Left renal cortex interstitium (tissue), 4 donors: ENCODE measurements at places on chromosomes 13 and 19. TPM values are rescaled to one million over a fixed set of nuclear protein-coding genes. Genes with fewer than 3 reads are reported as not detected.

The PTBP1 gene
- polyA plus RNA-seq, result 344 TPM

DNA sequence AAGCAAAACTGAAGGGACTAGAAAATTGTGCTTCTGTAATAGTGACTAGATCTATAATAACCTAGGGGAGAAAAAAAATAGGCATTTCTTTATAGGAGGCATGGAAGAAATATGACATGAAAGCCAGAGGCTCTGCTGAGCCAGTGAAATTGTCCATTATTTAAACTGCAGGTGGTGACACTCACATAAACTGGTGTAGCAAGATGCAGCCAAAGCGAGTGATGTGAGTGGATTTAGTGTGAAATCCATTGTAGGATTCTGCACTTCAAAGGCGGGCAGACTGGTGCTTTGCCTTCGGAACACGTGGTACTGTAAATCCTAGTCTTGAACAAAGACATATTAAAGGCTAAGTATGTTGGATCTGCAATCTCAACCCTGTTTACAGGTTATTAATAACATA is 361.9 kb downstream of the TBC1D4 start:
- DNase-seq, result no peak

- DNase-seq, result no peak
Observed at GRCh38 chr13:36157480-36157879, 26.3 kb upstream of the DCLK1 start.

- DNase-seq, result no peak
Observed at GRCh38 chr13:33958964-33959363, 141.0 kb downstream of the RFC3 start.

GRCh38 chr19:47274891-47275761 is 441 bp downstream of the INAFM1 start:
- DNase-seq, result no peak

- DNase-seq, result no peak
Observed at GRCh38 chr19:10812196-10812595, 23.8 kb downstream of the TMED1 start.

- no peak for DNase-seq
Observed at GRCh38 chr13:84192125-84192524, 309.9 kb upstream of the SLITRK1 start.

- no peak for DNase-seq
Observed at GRCh38 chr13:90302107-90302506, 1045.4 kb upstream of the MIR17HG start.
